ENCODE measurements at places on chromosomes 6 and 20. TPM values are rescaled to one million over a fixed set of nuclear protein-coding genes. Genes with fewer than 3 reads are reported as not detected.

GRCh38 chr20:35387334-35387733 is 24.4 kb downstream of the UQCC1 start:
- DNase-seq, result no peak

DNA sequence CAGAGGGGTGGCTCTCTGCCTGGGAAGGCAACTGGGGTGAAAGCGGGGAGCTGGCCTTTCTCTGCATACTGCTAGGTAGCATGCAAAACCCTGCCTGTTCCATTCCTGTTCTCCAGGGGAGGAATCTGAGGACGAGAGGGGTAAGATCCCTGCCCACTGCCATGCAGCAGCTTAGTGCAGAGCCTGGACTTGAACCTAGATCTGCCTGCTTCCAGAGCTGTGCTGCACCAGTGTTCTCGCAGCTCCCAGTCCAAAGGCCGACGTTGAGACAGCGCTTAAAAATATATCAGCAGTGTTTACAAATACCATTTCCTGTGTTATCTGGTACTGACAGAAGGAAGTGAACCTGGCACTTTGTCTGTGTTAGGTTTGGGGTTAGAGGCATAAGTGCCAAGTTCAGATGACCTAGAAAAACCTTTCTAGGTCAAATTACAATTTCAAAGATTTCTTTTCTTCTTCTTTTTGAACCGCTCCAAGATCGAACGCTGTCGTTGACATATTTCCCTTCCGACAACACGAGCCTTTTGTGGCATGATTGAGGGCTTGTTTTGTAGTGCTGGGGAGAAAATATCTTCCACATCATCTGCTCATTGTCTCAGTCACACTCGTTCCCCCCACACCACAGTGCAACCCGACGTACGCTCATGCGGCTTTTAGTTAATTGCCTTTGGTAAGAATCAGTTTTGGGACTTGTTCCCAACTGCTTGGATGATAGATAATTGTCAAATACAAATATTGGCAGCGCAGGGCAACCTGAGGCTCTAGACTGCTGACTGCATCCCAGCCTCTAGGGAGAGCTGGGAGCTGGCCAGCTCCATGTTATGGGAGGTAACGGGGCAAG is 44.6 kb downstream of the TOX2 start:
- no peak for DNase-seq

- DNase-seq, result no peak
Measured at GRCh38 chr6:163001330-163001729, 273.6 kb downstream of the PACRG start.

DNA sequence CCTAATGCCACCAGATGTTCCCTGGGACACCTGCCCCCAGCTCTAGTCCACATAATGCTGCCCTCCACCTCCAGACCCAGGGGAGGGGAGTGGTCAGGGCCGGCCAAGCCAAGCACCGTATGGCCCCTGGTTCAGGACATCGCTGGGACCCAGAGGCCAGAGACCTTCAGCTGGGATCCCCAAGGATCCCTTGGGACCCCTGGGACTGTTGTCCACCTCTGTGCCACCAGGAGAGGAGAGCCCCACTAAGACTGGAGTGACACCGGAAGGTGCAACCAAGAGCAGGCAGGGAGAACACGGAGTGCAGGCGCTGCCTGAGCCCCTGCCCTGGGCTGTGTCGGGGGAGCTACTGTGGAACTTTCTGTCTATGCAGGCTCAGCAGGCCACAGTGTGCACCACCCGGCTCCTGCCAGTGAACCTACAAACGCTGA is 43.6 kb downstream of the CTCFL start:
- peak; percentile 41 for DNase-seq

DNA sequence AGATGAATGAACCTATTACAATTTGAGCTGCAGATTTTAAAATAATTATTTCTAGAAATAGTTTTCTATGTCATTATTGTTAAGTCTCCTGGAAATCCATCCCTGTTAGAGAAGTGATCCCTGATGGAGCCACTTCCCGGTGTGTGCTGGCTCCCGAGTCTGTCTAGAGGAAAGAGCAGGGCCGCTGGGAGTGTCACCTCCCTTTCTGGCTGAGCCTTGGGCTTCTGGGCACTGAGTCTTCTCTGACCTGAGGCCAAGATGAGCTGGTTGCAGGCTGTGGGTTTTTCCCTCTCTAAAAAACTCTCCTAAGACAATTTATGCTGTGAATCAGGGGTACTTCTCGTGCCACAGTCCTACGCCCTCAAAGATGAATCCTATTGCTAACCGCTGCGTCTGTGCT is 28.8 kb upstream of the TCFL5 start:
- no peak for DNase-seq

GRCh38 chr20:51939259-51939585 is 136.9 kb upstream of the SALL4 start:
- no peak for DNase-seq

GRCh38 chr6:128659276-128659675 is 138.9 kb upstream of the PTPRK start:
- no peak for DNase-seq

GRCh38 chr20:31934968-31935764 is 16.7 kb downstream of the PDRG1 start:
- DNase-seq, result no peak

DNA sequence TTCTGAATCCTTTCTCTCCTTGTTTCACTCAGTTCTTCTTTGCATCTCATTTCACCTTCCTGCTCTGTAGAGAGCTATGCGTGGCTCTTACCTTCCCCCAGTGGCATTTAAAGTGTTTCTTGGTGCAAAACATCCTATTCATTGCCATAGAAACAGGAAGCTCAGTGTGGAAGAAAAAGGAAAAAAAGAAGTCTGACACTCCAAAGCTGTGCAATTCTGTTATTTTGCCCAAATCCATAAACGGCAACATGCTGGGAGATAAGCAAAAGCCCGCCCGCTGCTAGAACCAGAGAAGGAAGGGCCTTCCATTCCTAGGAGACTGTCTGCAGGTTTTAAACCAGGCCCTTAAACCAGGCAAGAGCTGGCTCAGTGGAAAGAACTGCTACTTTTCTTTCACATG is 247.1 kb downstream of the HIVEP2 start:
- DNase-seq, result no peak

DNA sequence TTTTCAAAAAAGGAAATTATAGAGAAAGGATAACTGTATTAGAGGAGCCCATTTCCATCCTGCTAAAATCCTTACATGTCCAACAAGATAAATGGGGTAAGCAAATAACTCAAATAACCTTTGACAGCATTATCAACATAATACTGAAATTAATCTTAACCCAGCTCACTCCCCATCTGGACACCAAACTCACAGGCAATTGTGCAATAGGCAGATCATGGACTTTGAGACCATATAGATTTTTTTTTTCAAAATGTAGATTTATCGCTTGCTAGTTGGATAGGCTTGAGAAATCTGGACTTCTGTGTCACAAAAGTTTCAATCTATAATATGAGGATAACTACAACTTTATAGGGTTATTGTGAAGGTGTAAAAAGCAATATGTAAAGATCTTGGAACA is 134.4 kb upstream of the ASCC3 start:
- DNase-seq, result no peak

DNA sequence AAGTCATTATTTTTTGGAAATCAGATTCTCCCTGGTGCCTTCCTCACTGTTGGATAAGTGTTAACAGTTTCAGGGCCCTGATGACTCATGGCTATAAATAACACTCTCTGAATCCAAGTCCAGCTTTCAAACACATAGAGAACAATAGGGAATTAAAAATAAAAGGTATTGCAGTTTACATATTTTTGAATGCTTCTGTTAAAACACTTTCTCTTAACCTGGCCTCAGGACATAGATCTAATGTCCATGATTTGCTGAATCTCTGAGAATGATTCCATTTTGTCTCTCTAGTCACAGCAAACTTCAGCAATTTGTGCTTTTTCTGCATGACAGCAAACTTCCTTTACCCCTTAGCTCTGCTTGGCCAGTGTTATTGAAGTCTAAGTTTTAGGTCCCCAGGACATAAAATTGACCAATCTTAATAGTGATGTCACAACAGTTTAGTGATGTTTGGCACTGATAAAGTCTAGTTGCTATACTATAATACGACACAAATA is 1192.4 kb upstream of the CITED2 start:
- no peak for DNase-seq

- DNase-seq, result no peak
Measured at GRCh38 chr6:140537834-140538705, 1163.6 kb upstream of the CITED2 start.

GRCh38 chr6:29948277-29948676 is 5.9 kb downstream of the HLA-A start:
- DNase-seq, result no peak

GRCh38 chr6:2876210-2877056 is 26.7 kb downstream of the SERPINB9 start:
- no peak for DNase-seq

DNA sequence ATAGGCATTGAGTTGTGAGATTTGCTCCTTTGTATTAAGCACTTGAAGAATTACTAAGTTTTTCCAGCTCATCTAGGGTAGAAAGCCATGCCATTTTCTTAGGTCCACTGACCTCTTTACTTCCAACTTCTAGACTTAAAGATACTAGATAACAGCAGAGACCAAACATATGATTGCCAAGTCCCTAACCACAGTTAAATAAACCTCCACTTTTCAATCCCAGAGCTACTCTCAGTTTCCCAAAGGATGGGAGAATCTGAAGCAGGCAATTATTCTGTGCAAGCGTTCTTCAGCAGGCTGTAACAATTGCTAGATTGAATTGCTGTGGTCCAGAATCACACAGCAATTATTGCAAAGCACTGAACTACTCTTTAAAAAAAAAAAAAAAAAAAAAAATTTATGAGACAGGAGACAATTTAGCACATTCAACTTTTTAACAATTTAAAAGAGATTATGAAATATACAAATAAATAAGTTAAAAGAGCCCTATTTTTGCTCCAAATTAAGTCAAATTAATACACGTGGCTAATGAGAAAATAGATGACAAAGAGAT is 104.0 kb upstream of the PRSS16 start:
- DNase-seq, result no peak

GRCh38 chr6:79494841-79495240 is 42.4 kb downstream of the LCA5 start:
- DNase-seq, result no peak

- DNase-seq, result no peak
Measured at GRCh38 chr6:139470997-139471396, 96.5 kb upstream of the CITED2 start.

GRCh38 chr6:112172540-112172939 is 81.8 kb downstream of the LAMA4 start:
- DNase-seq, result no peak

GRCh38 chr20:36454698-36455427 is 86.5 kb upstream of the MYL9 start:
- DNase-seq, result no peak

DNA sequence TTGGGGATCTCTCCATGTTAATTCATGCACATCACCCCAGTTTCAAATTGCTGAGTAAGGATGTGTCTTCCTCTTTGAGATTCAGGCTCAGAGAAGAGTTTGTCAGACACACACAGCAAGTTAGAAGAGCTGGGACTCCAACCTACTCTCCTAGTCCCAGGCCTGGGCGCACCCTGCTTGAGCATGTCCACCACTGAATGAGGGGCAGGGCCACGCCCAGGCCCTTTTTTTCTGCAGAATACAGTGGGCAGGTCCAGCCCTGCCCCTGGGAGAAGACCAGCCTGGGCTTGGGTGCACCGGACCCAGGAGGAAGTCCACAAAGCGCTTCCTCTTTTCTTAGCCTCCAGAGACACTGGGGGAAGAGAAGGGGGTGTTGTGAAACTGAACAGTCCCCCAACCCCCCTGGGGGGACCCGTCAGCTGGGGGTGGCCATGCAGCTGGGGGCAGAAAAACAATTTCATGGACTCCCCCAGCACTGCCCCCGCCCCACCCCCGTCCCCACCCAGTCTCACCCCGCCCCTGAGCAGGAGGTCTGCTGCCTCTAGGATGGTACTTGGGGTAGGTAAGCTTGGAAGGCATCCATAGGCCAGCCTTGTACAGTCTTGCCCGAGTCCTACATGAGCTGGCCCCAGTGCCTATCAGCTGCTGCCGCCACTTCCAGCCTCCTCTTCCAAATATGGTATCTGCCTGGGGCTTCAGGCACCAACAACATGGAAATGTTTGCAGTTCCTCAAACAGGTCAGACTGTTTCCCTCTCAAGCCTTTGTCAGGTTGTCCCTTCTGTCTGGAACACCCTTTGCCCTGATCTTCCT is 11.7 kb upstream of the HCK start:
- DNase-seq, result no peak

DNA sequence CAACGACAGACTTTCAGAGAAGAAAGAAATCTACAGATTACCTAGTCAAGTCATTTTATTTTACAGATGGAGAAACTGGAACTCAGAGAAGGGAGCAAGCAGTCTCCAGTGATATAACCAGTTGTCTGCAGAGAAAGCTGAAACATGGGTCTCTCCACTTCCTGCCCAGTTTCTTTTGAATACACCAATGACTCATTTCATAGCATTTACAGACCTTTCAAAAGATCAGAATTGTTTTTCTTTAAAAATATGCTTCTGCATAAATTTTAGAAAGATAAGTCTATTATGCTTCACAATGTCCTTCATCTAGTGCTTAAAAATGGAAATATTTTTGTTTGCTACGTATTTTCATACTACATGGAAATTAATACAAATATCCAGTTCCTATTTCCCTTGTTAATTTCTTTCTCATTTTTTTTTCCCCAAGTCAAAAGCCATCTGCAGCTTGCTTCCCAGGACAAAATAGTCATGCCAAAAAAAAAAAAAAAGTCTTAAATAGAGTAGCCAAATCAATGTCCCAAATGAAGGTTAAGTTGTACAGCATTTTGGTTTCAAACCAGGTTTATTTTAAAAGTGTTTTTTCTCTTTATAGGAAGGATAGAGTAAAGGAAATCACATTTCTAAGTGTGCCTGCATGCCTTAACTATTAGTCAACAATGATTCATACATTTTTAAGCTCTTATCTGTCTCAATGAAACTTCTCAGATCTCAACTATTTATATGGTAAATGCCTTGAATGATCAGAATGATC is 36.9 kb downstream of the ARHGAP18 start:
- DNase-seq, result no peak

Gene MAK
- 0.26 TPM for total RNA-seq

Gene LRFN2
- total RNA-seq, result not detected

Gene XKR7
- total RNA-seq, result not detected

Gene AIF1
- 2.6 TPM for total RNA-seq

Gene C20orf141
- total RNA-seq, result not detected

Gene CLPSL2
- total RNA-seq, result not detected

Gene SPDEF
- total RNA-seq, result 25.4 TPM

Gene VIP
- not detected for total RNA-seq

Gene KHDC1L
- total RNA-seq, result not detected

Gene SLC22A7
- not detected for total RNA-seq

Data from suprapubic skin (tissue), 4 donors.